ENCODE measurements at places on chromosomes 1 and 21.

GRCh38 chr1:173669491-173669941, at the start of gene ANKRD45:
Gene ANKRD45 (minus strand): TSS chr1:173669851. CDS start chr1:173659418, 10,433 bp downstream.
- DNase-seq, result no peak

DNA sequence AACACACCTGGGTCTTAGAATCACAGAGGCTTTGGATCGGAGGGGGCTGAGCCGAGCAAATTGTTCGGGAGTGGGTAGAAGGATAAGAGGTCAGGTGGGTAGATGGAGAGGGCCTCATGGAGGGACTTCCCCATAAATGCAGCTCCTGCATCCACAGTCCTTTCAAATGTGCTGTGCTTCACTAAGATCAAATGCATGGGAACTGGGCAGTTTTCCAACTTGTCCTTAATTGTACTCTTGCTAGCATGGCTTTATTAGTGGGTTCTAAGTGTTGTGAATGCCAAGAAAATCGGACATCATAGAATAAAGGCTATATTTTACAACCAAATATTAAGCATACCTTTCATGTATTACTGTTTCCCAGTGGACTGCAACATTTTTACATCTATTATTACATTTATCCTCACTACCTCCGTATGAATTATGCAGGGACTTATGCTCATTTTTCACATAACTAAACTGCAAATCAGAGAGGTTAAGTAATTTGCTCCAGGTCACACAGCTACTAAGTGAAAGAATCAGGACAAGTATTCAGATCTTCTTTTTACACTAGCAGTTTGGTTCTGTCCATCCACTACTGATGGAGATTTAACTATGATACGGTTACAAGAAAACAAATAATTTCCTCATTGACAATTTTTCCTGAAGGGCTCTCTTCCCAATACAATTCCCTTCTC, 174.5 kb upstream of the RUNX1 start:
- DNase-seq, result peak; percentile 47

DNA sequence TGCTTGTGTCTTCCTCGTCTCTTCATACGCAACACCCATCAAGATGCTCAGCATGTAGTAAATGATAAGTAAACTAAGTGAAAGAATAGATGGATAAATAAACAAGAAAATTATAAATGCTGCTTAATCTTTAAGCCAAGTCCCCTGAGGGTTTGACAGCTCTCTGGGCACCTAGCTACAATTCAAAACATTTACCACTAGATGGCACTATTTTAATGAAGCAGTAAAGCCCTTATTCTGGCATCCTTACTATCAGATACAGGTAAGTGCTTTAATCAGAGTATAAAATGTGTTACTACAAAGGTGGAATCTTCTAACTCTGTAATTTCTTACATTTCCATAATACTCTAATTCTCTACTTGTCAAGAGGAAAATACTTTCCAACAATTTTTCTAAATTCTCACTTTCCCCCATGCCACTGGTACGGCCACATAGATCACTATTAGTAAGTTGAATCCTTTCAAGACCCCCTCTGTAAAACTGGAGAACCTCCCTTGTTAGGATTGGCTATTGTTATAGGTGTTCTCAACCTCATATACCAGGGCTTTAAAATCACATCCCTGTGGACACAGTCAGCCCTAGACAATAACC, 137.8 kb downstream of the BARHL2 start:
- no peak for DNase-seq

GRCh38 chr1:183318433-183318832, 99.7 kb downstream of the NMNAT2 start:
- no peak for DNase-seq

DNA sequence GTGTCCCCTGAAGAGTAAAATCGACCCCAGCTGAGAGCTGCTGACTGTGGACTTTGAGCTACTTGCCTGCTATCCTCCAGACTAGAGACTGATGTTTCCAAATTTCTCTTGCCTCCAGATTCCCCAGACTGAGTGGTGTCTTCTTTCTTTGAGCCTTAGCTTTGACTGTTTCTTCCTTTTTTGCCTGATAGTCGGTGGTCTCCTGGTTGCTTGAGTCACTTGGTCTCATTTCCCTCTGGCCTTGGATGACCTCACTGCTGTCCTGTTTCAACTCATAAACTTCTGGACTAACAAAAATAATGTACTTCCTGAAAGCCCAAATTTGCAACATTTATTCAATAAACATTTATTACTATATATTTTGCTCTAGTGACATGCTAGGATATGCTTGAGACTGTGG, 52.9 kb upstream of the DIPK1A start:
- no peak for DNase-seq

- no peak for DNase-seq
Observed at GRCh38 chr1:63127376-63127775, 195.0 kb upstream of the FOXD3 start.

All from NCI-H187 treated with DMSO at 0.1 percent for 48 hours (cell line).